ENCODE measurements at places on chromosomes 6 and 20.
A peak's percentile ranks its signal among the peaks of the same experiment; 100 is the strongest.

GRCh38 chr6:139710556-139710955 is 336.1 kb upstream of the CITED2 start:
- no peak for DNase-seq

- no peak for DNase-seq
Measured at GRCh38 chr6:134310817-134311216, 7.1 kb downstream of the SGK1 start.

DNA sequence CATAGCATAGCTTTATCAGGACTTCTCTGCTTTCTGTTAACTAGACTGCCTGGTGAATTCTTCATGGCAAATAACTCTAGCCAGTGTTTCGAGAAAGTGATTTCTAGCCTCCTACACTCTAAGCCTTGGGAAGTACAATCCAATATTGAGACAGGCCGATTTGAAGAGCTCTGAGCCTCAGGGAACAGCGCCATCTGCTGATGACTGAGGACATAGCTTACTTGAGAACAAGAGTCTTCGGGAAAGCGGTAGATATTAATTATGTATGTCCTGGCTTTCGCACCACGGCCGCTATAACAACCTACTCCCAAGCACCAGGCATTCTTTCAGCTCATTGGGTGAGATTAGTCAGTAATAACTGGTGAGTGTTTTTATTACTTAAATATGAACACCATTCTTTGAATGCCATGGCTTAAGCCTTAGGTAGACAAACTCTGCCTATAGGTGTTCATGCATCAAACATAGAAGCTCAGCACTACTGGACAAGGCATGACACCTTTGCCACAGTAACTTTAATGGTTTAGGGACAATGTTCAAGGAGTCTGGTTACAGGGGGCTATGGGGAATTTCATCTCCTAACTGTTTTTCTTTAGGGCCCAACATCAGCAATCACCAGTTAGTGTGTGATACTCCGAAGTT is 518.6 kb downstream of the BMP2 start:
- DNase-seq: peak; percentile 5

DNA sequence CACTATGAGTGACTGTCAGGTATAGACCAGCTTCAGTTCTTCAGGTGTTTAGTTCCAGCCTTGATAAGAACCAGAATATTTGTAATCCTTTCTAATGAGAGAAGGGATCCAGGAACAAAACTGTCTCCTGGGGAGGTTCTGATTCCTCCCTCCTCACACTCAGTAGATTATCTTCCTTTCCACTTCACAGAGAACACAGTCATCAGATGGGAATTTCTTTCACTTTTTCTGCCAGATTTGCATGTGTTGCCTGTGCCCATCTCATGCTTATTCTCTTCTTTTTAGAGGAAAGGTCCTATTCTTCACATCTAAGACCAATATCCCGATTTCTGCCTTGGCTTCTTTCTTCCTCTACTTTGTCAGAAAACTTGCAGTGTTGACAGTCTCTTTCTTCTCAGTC is 50.8 kb downstream of the CD109 start:
- DNase-seq: no peak

GRCh38 chr6:139967497-139967896 is 593.0 kb upstream of the CITED2 start:
- DNase-seq: no peak

- no peak for DNase-seq
Measured at GRCh38 chr6:6246544-6246943, 73.9 kb downstream of the F13A1 start.

DNA sequence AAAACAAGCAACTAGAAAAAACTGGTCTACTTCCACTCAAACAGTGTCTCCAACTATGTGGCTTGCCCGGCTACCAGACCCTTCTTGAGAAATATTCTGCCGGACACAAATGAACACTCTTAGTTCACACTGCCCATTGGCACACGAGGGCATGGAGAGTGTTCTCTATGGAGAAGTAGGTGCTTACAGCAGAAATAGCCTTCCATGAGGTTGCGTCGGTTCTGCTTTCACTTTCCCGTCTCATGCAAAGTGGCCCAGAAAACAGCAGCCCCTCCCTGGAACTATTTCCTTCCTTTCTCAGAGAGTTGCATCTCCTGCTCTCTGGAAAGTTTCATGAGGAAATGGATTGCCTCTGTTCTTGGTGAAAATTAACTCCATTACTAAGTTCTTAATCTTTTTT is 9.5 kb upstream of the HLA-DOA start:
- peak; percentile 16 for DNase-seq

- no peak for DNase-seq
Measured at GRCh38 chr6:53768636-53769035, 26.2 kb upstream of the LRRC1 start.

- DNase-seq: no peak
Measured at GRCh38 chr6:145561095-145562072, 173.9 kb downstream of the EPM2A start.

DNA sequence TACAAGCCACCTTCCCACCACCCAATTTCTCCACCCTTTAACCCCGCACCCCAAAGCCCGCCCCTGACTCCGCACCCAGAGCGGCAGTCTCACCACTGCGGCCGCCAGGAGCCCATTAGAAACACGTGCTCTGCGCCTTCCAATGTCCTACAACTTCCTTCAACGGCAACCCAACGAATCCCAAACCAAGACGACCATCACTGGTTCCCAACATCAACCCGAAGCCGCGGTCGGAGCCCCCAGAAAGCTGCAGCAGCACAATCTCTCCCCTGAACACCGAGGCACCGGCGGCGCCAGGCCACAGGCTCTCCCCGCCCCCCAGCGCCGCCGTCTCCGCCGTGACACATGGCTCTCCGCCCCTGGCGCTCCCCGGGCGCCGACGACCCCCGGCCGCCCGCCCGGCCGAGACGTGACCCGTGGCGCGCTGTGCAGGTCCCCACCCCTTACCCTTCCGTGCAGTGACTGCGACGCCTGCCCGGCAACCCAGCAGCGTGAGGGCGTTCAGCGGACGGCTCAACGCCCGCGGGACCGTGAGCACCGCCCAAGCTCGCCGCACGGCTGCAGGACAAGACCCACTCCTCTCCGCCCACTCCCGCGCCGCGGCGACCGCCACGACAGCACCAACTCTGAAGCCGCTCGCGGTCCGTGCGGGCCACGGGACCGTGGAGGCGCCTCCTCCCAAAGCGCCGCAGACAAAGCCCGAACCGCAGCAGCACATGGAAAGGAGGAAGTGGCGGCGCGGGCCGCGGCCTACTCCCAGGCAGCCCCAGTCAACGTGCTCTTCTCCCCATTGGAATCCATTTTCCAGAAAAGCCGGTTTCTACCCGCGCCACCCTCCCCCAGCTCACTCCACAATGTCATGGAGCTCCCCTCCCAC is 551 bp downstream of the SYNCRIP start:
- DNase-seq: peak; percentile 50

DNA sequence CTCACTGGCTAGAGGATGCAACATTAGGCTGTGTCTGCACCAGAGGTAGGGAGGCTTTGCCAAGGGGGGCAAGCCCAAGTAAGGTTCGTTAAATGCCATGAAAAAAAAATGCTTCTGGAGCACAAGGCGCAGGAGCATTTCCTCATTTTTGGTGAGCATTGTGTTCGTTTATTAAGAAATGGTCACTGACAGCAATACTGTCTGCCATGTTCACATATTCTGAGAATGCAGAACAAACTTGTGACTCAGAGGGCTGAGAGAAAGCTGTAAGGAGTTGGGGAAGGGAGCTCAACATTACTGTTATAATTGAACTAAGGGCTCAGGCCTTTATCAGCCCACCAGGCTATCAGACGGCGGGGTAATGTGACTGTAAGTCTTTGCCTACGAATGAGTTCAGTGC is 465.4 kb upstream of the BTBD3 start:
- DNase-seq: no peak

GRCh38 chr6:170034294-170034693 is 256.6 kb downstream of the DLL1 start:
- no peak for DNase-seq

GRCh38 chr6:143998686-143999085 is 9.4 kb downstream of the PLAGL1 start:
- no peak for DNase-seq

DNA sequence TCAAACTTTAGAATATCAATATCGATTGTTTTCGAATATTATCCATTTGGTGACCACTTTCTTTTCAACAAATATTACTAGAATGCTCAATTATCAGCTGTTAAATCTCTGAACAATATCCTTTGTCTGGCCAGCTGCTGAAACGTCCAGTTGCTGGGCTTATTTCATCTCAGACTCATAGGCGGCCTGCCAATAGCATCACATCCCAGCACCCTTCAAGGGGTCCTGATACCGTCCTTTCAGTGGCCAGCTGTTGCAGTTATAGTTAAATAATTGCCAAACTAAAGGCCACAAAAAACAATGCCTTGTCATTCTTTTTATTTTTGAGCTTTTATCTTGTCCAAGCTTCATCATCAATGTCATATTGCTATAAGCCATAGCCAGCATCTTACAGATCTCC is 1006.8 kb upstream of the MANEA start:
- DNase-seq: no peak

DNA sequence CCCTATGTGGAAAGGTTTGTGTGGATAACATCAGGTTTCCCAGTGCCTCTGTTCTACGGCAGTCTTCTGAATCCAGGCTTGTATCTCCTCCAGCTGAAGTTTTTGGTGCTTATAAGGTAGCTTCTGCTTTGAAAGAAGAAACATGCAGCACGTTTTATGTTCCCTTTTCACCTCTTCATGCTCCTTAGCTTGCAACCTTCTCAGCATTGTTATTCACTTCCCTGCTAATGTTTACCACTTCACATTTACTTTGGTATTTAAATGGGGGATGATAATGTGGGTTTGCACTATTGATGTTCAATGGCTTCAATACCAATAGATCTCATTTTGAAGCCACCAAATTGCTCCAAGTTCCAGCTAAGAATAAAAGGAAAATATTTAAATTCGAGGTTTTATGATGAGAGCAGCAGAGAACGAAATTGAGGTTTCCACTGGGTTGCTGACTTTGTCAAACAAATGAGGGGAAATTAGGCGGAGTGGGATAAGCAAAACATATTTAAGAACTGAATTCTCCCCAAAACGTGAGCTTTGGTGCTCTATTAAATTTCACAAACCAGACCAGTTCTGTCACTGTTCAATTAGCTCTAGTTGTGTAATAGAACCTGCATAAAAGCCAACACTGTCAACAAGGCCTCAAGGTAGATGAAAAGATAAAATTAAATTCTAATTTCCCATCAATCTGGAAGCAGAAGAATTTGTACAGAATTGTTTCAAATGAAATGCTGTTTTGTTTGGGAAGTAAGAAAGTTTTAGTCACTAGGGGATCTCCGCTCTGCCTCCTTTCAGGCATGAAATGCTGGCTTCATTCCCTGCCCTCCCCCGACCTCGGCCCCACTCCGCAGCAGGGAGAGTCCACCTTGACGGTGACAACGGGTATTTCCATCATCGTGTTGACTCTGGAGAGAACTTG is 1.4 kb downstream of the IL22RA2 start:
- DNase-seq: no peak

All from stimulated activated CD4-positive, alpha-beta T cell treated with anti-CD3 and anti-CD28 coated beads, Interleukin-1b, Interleukin-23, amount 100 ng/mL, for 48 hours (primary cell).